Hematopoietic multipotent progenitor cell (in vitro differentiated cells): ENCODE measurements at places on chromosomes 7 and 10. TPM values are rescaled to one million over a fixed set of nuclear protein-coding genes. Genes with fewer than 3 reads are reported as not detected.

Gene KAZALD1
- total RNA-seq = 5.9 TPM

Gene CLEC5A
- under 0.01 TPM for total RNA-seq

Gene MYO1G
- 150 TPM for total RNA-seq

Gene CLDN4
- under 0.01 TPM for total RNA-seq

Gene GRM3
- total RNA-seq = not detected

Gene AGBL3
- total RNA-seq = 0.81 TPM

Gene PPP1R17
- under 0.01 TPM for total RNA-seq

Gene SLC29A4
- total RNA-seq = 1.3 TPM

Gene MYL10
- total RNA-seq = not detected

Gene TMEM168
- 15.3 TPM for total RNA-seq

- no peak for DNase-seq
Measured at GRCh38 chr7:47942132-47942531, 6.1 kb downstream of the PKD1L1 start.

DNA sequence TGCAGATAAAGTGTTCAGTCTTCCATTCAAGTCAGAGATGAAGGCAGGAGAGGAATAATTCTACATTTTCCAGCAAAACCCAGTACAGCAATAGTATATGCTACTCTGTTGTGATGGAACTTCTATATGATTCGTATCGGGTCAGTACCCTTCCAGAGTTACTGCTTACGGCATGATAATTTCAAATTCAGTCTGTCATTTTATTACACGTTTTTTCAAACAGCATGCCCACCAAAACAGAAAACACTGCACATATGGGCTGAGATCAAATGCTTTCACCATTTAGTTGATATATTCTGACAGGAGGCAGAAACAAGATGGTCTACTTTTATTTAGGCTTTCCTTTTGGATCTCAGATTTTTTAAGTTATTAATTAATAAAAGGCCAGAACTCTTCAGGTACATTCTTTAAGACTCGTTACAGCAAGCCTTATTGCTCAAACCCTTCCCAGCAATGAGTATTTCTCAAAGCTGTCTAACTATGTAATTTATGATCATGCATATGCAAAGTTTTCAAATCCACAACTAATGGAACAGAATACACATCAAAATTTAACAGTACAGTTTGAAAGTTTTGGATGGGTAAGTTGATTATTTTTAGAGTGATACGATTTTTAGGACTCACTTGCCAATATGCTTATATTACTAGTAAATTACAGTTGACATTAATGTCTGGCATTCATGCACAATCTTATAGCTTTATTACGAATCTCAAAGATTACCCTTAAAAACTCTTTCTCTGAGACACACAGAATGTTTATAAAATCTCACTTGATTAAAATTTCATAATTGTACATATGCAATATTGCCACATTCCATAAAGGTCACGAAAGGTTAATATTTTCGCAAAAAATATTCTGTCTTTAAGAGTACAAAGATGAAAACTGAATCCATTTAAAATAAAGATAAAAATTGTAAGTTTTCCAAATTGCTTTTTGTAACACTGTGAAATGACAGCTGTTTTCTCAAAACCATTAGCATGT lies 91.0 kb downstream of the ANK3 start:
- DNase-seq = no peak

GRCh38 chr7:100555701-100556100 lies 16.7 kb downstream of the AGFG2 start:
- DNase-seq = no peak

- peak; percentile 18 for DNase-seq
Measured at GRCh38 chr7:116554911-116555310, 30.1 kb downstream of the CAV1 start.

DNA sequence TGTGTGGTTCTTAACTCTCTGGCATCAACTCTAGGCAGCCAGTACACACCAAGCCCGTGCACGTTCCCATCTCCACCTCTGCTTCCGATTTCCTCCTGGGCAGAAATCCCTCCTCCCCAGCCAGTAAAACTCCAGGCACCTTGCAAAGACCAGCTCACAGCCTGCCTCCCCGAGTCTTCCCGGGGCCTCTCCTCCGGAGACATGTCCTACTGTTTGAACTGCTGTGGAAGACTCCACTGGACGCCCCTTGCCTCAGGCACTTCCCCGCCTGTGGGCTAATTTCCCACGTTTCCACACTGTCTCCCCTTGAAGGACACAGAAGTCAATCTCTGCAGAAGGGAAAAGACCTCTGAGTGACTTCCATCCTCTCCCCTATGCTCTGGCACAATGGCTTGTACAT lies 210.7 kb upstream of the FRMD4A start:
- no peak for DNase-seq

DNA sequence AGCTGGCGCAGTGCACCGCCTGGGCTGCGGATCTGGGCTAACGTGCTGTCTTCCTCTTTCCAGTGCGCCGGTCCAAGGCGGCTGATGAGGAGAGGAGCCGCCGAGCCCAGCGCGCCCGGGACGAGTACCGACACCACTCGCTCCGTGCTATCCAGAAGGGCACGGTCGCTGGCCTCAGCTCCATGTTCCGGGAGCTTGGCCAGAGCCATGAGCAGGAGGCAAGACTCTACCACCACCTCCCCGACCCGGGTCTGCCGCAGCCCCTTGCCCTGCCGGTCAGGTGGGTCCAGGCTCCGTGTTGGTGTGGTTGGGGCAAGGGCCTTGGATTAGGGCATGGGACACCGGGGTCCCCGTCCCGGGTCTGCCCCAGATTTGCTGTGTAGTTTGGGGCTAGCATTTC lies 65.8 kb downstream of the SH2D4B start:
- DNase-seq = no peak

DNA sequence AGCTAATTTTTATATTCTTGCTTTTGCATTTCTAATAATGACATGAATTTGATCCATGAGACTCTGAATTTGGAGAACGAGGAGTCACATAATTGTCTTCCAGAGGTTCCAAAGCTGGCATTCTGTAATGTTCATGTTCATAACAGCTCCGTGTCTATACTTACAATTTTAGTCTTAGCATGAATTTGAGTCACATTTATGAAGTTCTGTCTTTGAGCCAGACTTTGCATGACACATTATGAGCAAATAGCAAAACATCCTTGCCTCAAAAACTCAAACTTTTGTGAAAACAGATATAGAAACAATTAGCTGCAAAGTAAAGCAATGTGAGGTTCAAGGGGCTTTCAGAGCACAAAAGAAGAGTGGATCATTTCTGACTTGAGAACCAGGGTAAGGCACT lies 44.5 kb upstream of the CAV2 start:
- DNase-seq = no peak

DNA sequence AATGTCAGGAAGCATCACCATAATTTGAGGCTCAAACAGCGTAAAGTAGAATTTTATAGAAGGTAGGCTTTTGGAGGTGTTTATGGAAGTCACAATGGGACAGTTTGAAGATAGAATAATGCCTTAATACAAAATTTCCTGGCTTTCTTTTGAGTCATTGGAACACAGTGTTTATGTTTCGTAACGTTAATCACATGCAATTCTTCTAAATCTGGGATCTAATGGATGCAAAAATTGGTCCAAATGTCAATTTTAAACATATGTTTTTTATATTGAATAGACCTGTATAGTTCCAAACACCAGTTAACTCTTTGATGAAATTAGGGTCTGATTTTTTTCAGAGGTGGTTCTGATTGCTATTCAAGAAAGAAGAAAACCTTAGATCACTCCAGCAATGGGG lies 86.5 kb upstream of the HPS1 start:
- DNase-seq = no peak

DNA sequence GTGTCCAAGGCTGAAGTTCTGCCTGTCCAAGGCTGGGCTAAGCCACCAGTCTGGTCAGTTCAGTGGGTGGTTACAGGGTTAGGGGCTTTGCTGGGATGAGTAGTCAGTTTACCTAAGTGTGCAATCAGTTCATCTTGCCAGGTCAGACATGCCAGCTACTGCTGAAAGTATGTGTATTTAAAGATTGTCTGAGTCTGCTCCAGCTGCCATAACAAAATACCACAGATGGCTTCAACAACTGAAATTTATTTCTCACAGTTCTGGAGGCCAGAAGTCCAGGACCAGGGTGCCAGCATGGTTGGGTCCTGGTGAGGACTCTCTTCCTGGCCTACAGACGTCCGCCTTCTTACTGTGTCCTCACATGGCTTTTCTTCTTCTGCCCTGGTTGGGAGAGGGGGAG lies 52.4 kb upstream of the TNS3 start:
- no peak for DNase-seq

DNA sequence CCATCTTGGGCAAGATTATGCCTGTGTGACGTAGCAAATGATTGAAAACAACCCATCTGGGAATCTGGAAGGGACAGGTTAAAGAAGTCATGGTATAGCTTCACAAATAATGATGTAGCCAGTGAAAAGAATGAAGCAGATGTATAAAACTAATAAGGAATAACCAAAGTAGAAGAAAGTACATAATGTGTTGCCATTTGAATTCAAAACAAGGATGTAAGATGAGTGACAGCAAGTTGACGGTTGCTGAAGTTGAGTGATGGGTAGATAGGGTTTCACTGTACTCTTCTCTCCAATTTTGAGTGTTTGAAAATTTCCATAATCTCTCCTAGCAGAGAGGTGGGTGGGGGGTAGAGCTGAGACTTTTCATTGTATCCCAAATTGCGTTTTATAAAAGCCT lies 133.6 kb downstream of the FANK1 start:
- no peak for DNase-seq

DNA sequence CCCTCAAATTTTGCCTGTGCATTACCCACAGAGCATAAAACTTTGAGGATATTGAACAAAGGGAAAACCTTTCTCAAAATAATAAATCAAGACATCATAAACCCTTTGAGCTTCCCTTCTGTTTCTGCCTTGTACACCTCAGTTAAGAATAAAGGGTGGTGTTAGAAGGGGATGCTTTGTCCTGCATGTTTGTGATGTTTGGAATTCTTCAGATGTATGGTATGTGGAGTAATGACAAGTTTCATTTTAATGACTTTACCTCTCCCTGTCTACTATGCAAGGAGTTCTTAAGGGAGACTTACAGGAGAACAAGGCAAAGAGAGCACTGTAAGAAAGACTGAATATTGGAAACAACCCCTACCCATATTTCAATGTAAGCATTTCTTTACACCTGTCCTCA lies 99.2 kb downstream of the HECW1 start:
- no peak for DNase-seq

DNA sequence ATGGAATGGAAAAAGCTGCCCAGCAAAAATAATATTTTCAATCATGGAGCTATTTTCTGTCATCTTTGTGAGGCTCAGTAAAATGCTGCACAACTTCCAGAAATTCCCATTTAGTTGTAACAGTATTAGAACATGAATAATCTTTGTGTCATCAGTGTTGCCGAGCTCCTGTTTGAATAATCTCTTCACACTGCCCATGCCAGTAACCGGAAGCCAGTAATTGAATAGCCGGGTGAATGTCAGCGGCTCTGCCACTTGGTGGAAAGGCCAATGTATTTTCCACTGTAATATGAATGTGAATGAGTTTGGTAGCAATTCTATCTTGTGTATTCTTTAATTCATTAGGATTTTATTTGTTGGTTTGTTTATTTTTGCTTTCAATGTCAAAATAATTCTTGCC lies 172.5 kb upstream of the INSYN2A start:
- no peak for DNase-seq
